ENCODE measurements at places on chromosomes 7 and 10.

DNA sequence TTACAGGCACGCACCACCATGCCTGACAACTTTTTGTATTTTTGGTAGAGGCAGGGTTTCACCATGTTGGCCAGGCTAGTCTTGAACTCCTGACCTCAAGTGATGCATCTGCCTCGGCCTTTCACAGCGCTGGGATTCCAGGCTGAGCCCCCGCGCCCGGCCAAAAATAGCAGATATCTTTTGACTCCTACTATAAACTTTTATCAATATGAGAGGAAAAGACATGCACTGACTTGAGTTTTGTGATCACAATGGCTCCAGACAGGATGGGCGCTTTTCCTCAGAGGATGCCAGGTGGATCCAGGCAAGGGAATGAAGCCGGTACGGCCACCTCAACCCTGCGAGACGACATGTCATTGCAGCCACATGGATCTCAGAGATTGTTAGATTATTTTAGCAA is 123.9 kb downstream of the DNAJB6 start:
- no peak for DNase-seq

DNA sequence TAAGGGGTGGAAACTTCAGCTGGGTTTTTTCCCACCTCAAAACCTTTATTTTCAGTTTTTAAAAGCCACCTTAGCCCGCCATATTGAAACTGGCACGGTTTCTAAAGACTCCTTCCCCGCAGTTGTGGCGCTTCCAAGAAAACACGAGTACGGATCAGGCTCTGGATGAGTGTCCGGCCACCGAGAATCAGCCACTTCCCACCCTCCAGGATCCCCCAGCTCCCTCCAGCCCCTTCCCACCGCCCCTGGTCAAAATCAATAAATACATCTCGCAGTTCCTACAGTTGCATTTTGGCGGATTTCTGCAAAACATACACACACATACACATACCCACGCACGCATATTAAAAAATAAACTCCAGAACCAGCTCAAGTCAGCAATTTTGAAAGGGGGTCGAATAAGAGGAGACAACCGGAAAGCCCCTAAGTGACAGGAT is 1.1 kb downstream of the SFMBT2 start:
- DNase-seq, result peak; percentile 30

DNA sequence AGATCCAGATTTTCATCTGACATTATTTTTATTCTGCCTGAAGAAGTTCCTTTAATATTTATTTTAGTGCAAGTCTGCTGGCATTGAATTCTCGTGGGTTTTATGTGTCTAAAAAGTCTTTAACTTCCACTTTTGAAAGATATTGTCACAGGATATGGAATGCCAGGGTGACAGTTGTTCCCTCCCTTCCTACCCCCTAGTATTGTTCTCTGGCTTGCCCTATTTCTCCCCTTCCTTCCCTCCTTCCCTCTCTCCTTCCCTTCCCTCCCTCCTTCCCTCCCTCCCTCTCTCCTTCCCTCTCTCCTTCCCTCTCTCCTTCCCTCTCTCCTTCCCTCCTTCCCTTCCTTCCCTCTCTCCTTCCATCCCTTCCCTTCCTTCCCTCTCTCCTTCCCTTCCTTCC is 14.9 kb downstream of the OLAH start:
- no peak for DNase-seq

DNA sequence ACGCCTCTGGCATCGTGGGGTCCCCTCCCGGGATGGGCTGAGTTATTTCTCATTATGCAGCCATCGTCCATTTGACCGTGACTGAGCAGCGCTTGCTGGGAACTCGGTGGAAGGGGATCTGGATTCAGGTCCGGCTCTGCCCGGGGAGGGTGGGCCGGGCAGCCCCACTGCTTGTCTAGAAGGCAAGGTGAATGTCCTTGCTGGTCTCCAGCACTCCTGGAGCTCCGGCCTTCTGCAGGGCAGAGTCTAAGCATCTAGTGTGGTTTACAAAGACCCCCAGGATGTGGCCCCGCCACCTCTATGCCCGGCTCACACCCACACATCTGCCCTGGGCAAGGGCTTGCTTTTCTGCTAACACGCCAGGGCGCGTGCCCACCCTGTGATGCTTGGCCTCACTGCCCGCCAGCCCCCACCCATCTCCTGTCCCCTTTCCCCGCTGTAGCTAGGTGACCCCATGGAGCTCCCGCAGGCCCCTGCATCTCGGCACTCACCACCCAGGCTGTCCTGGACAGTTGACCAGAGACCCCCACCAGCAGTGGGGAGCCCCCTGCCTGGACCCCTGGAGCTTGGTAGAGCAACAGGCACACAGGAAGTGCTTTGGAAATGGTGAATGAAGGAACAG is 151.0 kb upstream of the CHST15 start:
- DNase-seq, result no peak

DNA sequence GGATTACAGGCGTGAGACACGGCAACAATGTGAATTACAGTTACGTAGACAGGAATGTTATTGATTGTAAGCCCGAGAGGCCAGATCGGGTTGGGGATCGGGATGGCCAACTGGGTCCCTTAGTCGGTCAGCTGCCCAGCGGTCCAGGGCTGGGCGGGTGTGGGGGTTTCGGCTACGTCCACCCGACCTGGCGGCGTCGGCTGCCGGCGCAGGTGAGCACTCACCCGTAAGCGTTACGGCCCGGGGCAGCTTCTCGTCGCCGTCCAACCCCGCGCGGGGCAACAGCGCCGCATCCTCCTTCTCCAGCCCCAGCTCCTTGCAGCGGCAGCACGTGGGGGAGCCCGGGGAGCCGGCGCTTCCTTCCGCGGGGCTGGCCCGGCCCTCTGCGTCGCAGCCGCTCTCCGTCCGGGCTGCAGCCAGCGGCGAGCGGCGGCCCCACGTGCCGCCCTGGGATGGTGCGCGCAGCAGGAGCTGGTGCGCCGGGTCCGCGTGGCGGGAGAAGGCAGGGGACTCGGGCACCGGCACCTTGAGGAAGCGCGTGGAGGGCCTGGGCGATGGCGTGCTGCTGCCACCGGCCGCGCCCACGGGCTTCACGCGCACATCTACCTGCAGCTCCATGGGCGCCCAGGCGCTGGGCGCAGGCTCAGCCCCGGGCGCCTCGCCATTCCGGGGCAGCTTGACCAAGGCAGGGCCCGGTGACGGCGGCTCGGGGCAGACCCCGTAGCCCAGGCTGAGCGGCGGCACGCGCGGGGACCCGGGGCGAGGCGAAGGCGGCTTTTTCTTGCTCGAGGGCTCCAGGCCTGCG is 609 bp downstream of the KLRG2 start:
- DNase-seq, result peak; percentile 5

- DNase-seq, result no peak
These were observed 30.8 kb upstream of the CRYGN start for GRCh38 chr7:151470711-151471110.

DNA sequence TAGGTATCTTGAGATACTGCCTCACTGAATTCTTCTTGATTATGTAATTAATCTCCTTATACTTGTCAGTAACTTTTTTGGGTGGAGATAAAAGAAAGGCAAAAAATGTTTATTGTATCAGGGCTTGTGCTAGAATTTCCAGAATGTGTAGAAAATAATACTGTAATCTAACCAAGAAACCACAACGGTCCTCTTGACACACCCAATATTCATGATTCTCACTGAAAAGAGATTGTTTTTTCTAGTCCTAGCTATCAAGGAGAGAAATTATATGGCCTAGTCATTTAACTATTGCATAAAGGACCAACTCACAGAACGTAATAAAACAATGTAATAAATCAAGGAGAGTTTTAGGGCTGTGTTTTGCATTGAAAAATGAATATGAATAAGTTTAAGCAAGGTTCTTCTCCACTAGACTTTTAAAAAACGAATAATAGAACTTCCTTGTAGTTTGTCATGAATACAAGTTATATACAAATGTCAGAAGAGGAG is 80.0 kb upstream of the STEAP4 start:
- no peak for DNase-seq

- DNase-seq, result no peak
These were observed 7.0 kb upstream of the PVRIG start for GRCh38 chr7:100212631-100213286.

DNA sequence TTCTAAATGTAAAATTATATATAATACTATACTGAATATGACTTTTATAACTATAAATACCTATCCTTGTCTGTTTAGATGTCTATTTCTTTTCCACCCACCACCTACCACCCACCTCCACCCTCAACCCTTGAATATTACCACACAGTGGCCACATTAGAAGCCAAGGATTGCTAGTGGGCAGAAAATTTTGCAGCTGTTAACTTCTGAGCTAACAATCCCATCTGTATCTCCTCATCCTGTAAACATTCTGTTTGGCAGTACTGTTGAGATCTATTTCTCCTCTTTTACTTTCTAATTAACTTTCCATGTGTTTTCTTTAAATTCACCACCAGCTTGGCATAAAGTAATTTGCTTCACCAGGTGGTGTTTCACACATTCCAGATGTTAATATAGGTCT is 281.1 kb upstream of the BMPER start:
- no peak for DNase-seq

- DNase-seq, result no peak
These were observed 157.4 kb upstream of the TCF7L2 start for GRCh38 chr10:112792487-112793201.

DNA sequence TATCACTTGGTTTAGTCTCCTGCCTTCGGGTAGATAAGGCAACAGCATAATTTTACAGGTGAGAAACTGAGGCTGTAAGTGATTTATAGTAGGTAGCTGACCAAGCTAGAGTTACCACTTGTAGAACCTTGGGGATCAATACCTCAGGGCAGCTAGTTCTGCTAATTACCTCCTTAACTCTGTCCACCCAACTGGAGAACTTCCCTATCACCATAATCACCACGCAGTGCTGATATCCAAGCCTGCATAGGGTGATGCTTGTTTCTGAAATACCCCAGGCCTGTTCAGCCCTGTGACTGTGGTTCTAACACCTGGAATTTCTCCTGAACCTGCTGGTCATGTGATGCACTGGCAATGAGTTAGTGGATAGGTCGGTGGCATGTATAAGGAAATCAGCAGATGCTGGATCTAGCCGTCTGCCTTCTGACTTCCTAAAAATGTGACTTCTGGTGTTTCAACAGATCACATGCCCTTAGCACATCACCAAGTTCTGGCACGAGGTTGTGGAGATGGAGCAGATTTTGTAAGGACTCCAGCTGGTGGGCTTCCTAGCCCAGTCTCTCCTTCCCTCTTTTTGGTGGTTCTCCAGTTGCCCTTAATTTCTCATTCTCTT is 15.3 kb downstream of the PLAU start:
- DNase-seq, result no peak

GRCh38 chr10:48417374-48417773 is 110.9 kb downstream of the MAPK8 start:
- no peak for DNase-seq

GRCh38 chr10:118840776-118841468 is 86.2 kb upstream of the CACUL1 start:
- DNase-seq, result no peak

GRCh38 chr7:51033727-51034520 is 251.2 kb upstream of the GRB10 start:
- DNase-seq, result no peak

GRCh38 chr7:158590181-158590530 is 2.5 kb upstream of the PTPRN2 start:
- DNase-seq, result no peak

- DNase-seq, result peak; percentile 9
These were observed 13.7 kb upstream of the WAPL start for GRCh38 chr10:86535132-86535882.

DNA sequence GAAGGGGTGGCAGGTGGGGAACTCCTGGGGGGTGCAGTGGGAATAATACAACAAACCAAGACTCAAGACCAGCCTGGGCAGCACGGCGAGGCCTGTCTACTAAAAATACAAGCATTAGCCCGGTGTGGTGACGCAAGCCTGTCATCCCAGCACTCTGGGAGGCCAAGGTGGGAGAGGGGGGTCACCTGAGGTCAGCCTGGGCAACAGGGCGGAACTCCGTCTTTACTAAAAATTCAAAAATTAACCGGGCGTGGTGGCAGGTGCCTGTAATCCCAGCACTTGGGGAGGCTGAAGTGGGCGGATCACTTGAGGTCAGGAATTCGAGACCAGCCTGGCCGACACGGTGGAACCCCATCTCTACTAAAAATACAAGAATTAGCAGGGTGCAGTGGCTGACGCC is 48.4 kb upstream of the ELFN1 start:
- no peak for DNase-seq

DNA sequence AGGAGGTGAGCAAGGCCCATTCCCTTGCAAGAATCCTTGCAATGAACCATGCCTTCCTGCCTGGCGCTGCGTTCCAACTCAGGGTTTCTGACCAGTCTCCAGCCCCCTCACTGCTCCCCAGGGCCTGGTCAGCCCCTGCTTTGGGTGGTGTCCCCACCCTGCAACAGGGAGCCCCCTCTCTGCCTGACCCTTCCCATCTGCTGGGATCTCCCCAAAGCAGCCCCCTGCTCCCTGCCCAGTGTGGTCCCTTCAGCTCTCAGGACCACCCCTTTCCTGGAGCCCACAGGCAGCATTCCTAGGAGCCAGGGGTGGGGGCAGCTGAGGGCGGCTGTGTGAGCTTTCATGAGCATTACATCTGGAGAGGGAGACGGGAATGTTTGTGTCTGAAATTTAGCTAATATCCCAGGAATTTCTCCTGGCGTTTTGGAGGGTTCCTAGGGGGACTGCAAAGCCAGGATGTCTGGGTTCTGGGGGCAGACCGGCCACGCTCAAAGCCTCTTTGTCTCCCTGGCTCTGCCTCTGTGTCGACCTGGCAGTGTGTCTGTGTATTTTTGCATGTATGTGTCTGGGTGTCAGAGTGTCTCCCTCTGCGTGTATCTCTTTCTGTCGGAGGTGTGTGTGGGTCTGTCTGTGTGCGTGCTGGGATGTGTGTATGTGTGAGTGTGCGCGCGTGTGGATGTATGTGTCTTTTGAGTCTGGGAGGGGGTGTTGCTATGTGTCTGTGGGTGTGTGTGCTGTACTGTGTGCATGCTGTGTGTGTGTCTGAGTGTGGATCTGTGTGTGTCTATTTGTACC is 300.5 kb upstream of the ZMIZ1 start:
- DNase-seq, result no peak

DNA sequence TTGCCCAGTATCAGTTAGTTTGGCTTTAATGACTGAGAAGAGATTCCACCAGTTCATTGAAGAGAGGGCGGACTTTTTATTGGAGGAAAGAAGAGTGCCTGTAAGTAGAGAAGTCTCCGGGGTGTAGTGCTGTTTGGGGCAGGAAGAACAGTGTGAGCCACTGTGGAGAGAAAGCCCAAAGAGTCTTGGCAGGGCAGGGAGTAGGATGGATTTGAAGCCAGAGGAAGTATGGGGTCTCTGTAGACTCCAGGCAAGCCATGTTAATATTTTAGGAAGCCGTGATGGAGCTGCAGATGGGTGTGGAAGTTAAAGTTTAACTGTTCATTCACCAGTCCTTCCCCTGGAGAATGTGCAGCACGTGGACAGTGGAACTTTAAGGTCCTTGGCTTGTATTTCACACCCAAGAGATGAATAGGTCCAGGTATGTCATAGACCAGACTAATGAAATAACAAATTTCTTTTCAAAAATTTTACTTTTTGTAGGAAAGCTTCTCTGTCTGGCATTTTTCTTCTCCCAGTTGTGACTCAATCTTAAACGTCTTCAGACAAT is 54.1 kb downstream of the TCF7L2 start:
- no peak for DNase-seq

GRCh38 chr10:70952401-70952800 is 64.0 kb upstream of the PCBD1 start:
- DNase-seq, result no peak
